Activated CD4-positive, alpha-beta T cell treated with anti-CD3 and anti-CD28 coated beads, Interleukin-2, amount 50 U/mL, for 1 hour (primary cell): ENCODE measurements at places on chromosomes 12 and 14.

GRCh38 chr14:44530475-44530874 lies 23.4 kb upstream of the FSCB start:
- no peak for DNase-seq

DNA sequence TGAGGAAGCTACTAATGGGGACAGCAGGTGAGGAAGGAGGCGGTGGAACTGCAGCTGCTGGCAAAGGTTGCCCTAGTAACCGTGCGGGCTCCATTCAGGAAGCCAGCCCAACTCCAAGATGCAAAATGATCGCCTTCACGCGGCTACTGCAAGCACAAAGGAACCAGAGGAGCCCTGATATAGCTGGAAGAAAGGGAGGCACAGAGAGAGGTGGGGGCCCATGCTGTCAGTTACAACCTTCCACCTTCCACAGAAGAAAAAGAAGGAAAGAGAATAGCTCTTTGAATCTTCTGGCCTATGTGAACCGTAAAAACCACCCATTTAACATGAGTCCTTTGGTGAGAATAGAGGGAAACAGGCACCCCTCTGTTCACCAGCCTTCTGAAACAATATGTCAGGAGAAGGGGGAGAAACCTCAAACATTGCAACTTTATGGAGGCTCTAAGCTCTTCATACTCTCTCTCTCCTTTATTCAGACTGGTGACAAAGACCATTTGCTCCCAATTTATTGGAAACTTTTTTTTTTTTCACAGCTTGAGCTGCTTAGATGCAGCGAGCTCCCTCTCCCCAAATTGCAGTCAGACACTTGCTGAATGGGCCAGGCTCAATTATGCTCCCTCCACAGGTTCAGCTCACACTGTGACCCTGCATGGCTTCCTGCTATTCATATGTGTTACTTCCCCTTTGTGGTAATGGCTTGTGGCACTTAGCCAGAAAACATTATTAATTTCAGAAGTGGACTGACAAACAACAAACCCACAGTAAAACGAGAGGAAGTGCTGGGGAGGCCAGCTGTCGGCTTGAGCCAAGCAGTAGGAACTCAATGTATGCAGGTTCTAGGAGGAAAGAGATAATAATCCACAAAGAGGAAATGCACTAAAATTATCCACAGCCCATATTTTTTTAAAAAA lies 6.2 kb downstream of the DUSP6 start:
- DNase-seq = peak; percentile 10

DNA sequence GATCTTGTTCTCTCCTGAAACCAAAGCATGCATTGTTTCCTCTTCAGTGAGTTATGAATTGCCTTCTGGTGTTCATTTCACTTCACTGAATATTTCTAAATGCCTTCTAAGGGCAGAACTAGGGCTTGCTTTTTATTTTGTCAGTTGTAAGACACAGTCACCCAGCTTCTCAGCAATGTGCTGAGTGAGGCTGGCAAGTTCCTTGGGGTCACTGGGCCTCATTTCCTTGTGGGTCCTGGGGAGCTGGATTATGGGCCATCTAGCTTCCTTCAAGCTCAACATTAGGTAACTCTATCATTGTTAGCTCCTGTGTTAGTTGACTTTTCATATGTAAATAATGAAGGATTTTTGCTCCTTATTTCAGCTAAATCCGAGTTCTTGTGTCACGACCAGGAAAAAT lies 13.8 kb downstream of the ASCL4 start:
- DNase-seq = no peak

DNA sequence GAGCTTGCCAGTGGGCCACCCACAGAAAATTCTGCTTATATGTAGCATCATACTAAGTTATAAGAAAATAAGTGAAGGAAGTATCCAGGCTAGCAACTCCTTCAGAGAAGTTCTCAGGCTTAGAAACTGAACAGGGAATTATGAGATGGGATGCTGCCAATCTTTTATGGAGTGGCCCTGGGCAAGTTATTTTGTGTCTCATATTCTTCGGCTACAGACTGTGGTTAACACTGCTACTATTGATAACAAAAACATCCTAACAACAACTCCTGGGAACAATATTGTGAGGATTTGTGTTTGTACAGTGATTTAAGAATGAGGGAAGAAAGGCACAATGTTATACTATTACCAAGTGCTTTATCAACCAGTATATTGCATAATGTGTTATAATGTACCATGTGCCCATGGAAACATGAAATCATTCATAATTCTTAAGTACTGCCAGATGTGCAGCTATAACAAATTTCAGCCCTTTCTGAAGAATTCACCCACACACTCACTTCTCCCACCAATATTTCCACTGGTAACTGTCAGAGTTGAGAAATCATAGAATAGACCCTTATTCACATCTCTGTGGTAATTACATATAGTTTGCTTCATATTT lies 113.3 kb upstream of the SOX5 start:
- no peak for DNase-seq

DNA sequence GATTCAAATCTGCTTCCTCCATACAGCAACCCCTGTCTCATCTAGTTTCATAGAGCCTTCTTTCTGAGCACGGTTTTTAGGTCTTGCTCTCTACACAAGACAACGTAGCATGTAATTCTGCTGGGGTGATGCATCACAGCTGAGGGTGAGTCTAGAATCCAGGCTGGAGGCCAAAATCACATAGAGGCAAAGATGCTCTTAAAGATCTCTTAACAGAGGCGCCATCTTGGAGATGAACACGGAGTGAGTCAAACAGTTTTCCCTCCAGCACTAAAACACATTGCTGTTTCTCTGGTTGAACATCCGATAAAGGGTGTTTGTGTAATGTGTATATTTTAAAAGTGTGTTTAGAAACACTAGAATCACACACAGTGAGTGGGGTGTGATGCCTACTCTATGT lies 78.9 kb downstream of the NOS1 start:
- no peak for DNase-seq

DNA sequence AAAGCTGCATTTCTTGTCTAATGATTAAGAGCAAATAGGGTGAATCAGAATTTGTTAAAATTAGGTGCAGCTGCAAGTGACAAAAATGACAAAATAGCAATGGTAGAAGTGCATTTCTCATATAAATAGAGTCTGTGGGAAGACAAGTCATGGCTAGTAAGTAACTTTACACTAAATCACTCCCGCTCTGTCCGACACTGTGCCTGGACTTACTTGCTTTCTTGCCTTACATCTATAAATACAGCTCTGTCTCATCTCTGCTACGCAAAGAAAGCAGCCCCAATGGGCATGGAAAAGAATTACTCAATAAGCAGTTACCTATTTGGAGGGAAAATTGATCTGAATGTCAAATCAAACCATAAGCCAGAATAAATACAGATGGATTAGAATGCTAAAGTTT lies 245.4 kb upstream of the KRR1 start:
- DNase-seq = no peak

- DNase-seq = no peak
Measured at GRCh38 chr14:25111061-25111601, 61.2 kb upstream of the STXBP6 start.

DNA sequence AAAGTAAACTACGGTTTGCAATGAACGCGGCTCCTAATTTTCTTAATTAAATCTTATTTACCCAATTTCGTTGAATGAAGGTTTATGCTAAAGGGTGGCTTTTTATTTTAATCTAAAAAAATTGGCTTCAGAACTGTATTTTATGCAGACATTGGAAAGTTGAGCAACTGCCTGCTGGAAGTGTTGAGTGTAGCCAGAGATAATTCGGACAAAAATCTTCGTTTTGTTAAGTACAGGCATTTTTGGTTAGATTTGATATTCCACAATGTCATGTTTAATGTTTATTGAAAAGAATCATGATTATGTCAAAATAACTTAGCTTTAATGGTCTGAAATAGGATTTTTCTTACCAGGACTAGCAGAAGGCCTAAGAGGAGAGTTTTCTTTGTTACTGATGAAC lies 875 bp downstream of the IRAK3 start:
- DNase-seq = no peak

DNA sequence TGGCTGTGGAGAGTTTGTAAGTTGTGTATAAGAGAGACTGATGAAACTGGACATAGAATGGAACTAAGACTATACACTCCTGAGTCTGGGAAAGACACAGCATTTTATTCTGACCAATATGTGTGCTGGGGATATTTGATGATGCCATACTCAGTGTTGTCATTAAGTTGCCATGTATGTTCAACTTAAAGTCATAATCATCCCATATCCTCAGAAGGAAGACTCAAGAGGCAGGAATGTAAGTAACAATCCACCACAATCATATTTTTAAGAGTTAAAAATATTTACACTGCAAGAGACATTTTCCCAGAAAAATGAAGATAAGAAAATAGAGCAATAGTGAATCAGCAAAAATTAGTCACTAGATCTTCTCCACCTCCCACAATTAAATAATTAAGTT lies 120.1 kb downstream of the MDGA2 start:
- DNase-seq = no peak

DNA sequence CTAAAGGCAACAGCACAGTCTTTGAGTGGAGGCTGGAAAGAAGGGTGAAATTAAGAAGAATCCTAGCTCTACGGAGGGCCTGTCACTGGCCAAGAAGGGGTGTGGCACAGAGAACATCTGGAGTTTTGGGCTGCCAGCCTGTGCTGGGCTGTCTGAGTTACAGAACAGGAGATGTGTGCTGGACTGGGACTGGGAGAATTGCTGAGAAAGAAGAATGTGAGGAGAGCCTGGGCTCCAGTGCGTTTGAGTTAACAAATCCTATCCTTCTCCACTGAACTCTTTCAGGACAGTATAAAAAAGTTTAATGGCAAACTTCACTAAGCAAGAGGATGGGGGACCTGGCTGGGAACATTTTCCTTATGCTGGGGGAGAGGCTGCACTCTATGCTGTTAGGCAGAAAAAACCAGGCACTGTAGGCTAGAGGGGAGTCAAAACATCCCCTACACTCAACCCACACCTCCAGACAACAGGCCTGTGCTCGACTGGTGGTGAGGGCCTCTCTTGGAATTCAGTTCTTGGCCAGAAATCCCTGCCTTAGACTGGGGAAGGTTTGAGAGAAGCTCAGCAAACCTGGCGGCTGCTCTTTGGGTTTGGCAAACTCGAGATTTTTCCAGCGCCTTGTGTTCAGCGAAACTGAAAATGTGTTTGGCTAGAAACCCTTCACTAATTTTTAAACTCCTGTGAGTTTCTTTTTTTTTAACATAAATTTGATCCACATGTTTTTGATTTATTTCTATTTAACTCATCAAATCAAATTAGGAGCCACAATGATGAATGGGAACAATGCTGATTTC lies 217.3 kb downstream of the MON2 start:
- no peak for DNase-seq

- no peak for DNase-seq
Measured at GRCh38 chr14:51540364-51540763, 111.3 kb upstream of the FRMD6 start.

GRCh38 chr12:78062786-78063185 lies 232.1 kb downstream of the NAV3 start:
- DNase-seq = no peak

GRCh38 chr12:59382282-59383078 lies 213.3 kb upstream of the SLC16A7 start:
- DNase-seq = no peak

DNA sequence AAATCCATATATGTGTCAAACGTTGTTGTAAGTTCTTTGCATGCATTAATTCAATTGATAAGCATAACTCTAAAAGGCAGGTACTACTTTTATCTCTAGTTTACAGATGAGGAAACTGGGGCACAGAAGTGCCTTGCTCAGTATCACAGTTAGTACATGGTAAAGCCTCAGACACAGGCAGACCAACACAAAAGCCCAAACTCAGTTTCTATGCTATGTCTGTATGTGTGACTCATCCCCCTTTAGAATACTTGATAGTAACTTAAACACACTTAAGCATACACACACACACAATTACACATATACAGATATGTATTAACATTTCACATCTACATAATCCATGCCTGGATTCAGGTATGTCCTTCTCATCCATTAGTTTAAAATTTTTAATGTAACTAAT lies 88.0 kb downstream of the EPS8 start:
- DNase-seq = no peak

DNA sequence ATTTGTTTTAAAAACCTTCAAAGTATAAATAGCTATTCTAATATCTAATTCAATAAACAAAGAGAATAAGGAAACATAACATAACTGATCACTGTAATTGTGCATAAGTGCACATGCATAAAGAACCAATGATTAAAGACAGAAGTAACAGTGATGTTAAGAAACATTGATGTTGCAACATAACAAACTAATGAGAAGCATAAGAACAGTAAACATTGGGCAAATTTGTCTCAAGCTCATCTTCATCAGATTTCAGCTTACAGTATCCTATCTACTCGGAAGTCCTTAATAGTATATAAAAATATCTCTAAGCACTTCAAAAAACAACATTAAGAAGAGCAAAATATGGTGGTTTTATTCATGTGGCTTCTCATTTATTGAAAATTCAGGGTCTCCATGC lies 97.6 kb downstream of the GARIN6 start:
- no peak for DNase-seq

- DNase-seq = no peak
Measured at GRCh38 chr14:68853749-68854148, 60.9 kb upstream of the ZFP36L1 start.

DNA sequence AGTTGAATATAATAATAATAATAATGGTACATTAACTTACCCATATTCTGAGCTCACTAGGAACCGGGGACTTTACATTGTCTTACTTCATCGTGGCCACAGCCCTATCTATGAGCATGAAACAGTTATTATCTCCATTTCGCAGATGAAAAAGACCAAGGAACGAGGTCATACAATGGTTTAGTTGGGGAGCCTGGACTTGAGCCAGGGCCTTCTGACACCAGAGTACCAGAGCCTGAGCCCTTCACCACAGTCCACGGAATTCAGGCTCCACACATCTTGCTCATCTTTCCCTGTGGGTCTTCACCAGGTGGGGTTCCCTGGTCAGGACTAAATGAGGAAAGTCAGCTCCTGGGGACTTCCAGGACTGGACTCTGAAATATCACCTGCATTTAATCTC lies 31.3 kb upstream of the CMKLR1 start:
- no peak for DNase-seq

DNA sequence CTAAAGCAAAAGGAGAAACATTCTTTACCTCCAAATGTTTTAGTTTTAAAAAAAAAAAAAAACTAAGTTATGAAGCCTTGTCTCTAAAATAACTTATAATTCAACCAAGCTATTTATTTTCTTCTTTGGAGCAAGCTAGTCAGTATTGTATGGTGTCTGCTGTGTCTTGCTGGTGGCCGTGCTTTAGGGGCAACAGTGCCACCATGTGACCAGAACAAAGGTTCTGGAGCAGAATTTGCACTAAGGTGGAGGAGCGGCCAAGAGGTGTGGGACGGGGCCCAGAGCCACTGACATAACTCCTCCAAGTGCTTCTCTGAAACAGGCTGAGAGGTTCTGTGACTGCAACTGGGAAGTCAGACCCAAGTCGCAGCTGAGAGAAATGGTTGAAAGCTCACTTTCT lies 4.5 kb downstream of the FICD start:
- no peak for DNase-seq
